ENCODE measurements at places on chromosomes 3 and 15.
A peak's percentile ranks its signal among the peaks of the same experiment; 100 is the strongest.

DNA sequence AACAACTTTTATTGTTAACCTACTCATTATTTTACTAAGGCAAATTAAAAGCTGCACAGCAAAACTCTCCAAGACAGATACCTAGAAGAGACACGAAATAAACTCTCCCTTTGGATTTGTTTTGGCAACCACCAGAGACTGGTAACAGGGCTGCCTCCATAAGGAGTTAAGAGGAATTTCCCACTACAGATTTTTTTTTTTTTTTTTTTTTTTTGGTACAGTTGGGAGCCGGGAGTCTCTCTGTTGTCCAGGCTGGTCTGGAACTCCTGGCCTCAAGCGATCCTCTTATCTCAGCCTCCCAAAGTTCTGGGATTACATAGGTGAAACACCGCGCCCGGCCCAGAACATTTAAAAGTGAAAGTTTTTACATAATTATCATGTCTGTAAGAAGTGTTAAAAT lies 73.6 kb upstream of the VGLL4 start:
- DNase-seq, result no peak

GRCh38 chr3:169998668-169999131 lies 32.1 kb downstream of the SEC62 start:
- DNase-seq, result peak; percentile 98

GRCh38 chr15:75542386-75542797 lies 36.7 kb downstream of the PTPN9 start:
- DNase-seq, result no peak

- peak; percentile 47 for DNase-seq
These were observed 48.3 kb downstream of the MB21D2 start for GRCh38 chr3:192869131-192870031.

DNA sequence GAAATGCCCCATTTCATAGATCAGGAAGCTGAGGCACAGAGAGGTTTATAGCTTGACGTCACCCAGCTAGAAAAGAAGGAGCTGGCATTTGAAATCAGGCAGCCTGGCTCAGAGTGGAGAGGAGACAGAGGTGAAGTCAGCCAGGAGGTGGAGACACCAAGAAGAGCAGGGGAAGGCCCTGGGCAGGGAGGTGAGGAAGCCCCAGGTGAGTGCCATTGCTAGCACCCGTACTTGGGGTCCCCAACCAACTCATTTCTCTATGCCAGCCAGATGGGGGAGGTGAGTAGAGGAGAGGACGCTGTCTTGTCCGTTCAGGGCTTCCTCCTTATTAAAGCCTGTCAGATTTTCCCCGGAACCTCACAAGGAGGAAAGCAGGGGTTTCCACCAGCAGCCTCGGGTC lies 149.6 kb upstream of the TLE3 start:
- DNase-seq, result no peak

- DNase-seq, result peak; percentile 68
These were observed 17.4 kb downstream of the ABTB1 start for GRCh38 chr3:127690106-127690505.

DNA sequence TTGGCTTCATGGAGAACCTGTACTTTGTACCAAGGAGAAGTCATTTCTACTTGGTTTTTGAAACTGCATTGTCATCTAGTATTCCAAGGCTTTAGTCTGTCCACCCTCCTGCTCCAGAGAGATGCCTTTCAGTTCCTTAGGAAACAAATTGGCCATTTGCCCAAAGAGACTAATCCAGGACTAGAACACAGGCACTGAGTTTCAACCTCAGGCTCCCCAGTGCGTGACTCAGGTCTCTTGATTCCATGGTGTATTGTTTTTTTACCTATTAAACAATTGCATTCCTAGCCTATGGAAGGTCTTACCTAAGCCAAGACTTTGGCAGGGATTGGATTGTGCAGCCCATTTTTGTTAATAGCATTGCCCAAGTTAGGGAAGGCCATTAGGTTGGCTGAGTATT lies 214.8 kb upstream of the CTDSPL start:
- no peak for DNase-seq

DNA sequence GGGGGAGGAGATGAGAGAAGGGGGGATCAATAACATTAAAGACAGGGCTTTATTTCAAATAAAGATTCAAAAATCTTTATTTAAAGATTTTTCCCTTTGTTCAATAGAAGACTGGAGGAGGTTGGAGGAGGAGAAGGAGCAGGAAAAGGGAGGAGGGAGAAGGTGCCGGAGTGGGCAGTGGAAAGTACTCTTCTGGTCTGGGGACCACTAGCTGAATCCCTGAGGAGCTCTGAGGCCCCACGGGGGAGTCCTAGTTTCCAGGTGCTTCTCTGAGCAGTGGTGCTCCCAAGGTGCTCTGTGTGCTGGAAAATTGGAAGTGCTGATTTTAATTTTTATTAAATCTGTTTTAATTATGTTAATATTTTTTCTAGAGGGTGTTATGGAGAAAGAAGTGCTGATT lies 19.4 kb upstream of the SEMA4B start:
- DNase-seq, result no peak

DNA sequence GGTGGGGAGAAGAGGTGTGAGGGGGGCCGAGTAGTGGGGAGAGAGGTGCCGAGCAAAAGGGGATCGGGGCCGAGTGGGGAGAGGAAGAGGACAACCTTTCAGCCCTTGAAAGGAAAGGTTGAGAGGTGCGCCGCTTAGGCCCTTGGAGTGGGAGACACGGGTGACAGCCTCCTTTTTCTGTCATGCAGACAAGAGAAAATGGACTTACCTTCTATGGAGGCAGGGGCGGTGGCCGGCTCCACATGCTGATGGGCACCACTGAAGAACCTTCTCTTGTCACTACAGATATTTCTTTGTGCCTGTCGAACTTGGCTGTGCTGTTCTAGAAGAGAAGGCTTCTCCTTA lies 421 bp downstream of the KLHL18 start:
- peak; percentile 12 for DNase-seq

DNA sequence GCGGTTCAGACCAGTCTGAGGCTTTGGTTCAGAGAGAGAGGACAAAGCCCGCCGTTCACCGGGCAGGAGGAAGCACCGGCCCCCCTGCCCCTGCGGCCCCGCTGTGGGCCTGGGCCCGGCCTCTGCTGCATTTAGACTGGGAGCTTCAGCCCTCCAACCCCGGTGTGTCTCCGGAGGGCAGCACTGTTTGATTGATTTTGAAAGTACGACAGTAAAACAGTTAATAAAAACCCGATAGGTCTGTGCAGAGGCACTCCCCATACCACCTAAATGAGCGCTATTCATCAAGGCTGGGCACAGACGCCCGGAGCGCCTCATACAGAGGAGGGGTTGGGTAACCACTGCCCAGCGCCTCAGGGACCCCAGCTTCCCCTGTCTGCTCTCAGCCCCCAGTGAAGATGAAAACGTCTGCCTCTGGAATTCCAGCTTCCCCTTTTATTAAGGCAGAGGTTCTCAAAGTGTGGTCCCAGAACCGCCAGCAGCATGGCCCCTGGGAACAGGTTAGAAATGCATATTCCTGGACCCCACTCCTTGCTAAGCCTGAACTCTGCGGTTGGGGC lies 256.7 kb upstream of the TLE3 start:
- DNase-seq, result no peak

DNA sequence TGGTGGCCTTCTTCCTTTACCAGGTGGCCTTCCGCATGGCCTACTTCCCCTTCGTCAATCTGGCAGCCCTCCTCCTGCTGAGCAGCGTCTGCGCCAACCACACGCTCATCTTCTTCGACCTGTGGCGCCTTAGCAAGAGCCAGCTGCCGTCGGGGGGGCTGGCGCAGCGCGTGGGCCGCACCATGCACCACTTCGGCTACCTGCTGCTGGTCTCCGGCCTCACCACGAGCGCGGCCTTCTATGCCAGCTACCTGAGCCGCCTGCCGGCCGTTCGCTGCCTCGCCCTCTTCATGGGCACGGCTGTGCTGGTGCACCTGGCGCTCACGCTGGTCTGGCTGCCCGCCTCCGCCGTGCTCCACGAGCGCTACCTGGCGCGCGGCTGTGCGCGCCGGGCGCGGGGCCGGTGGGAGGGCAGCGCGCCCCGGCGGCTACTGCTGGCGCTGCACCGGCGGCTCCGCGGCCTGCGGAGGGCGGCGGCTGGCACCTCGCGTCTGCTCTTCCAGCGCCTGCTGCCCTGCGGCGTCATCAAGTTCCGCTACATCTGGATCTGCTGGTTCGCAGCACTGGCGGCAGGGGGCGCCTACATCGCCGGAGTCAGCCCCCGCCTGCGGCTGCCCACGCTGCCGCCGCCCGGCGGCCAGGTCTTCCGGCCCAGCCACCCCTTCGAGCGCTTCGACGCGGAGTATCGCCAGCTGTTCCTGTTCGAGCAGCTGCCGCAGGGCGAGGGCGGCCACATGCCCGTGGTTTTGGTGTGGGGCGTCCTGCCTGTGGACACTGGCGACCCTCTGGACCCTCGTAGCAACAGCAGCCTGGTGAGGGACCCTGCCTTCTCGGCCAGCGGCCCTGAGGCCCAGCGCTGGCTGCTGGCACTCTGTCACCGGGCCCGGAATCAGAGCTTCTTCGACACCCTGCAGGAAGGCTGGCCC lies 9.9 kb downstream of the DISP2 start:
- DNase-seq, result peak; percentile 84

GRCh38 chr3:69888040-69888942 lies 111.2 kb upstream of the SAMMSON start:
- DNase-seq, result no peak

DNA sequence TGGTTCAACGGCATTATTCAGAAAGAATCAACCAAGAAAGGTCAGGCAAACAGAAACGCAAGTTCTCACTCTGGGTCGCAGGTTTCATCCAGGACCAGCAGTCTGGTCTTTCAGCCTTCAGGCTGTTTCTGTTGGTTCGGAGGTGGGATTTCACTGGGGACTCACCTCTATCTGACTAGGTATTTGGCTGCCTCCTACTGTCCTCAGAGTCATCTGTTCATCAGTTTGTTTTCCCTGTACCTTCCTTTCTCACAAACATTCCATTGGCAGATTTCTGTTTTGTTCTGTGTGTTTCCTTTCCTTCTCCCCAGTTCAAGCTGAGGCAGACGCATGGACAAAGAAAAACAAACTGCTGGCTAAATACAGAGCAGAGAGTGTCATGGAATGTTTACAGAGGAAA lies 1046.6 kb upstream of the CFAP20DC start:
- DNase-seq, result no peak

DNA sequence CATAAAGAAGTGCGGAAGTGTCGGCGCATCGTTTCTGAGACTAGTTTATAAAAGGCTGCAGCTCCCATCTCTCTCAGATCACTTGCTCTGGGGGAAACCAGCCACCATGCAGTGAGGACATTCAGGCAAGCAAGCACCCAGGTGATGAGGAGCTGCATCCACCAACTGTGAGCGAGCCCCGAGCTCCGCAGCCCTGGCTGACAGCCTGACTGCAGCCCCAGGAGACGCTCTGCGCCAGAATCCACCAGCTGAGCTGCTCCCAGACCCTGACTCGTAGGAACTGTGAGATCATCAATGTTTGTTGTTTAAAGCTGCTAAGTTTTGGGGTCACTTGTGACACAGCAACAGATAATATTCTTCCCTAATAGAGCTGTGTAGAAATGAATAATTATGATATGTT lies 5.0 kb upstream of the TM2D3 start:
- no peak for DNase-seq

GRCh38 chr3:162295323-162295983 lies 798.8 kb downstream of the OTOL1 start:
- DNase-seq, result peak; percentile 98

DNA sequence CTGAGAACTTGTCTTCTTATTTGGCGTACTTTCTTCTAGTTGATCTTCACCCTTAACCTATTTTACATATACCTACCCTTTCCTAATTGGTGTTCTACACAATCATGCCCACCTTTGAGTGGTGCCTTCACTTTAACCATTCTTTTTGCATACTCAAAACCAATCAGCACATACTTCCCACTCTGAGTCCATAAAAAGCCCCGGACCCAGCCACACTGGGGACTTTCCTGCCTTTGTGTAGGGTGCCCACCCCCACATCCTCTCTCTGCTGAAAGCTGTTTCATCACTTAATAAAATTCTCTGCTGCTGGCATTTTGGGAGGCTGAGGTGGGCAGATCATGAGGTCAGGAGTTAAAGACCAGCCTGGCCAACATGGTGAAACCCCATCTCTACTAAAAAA lies 15.9 kb upstream of the CHST2 start:
- DNase-seq, result no peak

DNA sequence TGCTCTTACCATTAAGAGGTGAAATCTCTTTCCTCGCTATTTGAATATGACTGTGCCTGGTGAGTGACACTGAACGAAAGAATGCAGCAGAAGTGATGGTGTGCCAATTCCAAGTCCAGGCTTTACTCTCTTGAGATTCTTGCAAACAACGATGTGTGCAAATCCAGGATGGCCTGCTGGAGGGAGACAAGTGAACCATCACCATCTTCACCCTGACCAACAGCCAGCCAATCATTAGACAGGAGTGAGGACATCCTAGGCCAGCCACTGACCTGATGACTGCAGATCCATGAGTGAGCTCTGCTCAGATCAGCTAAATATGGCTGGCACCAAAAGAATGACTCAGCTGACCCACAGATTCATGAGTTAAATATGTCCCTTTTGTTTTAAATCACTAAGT lies 878.0 kb downstream of the PDCD6IP start:
- DNase-seq, result peak; percentile 6

DNA sequence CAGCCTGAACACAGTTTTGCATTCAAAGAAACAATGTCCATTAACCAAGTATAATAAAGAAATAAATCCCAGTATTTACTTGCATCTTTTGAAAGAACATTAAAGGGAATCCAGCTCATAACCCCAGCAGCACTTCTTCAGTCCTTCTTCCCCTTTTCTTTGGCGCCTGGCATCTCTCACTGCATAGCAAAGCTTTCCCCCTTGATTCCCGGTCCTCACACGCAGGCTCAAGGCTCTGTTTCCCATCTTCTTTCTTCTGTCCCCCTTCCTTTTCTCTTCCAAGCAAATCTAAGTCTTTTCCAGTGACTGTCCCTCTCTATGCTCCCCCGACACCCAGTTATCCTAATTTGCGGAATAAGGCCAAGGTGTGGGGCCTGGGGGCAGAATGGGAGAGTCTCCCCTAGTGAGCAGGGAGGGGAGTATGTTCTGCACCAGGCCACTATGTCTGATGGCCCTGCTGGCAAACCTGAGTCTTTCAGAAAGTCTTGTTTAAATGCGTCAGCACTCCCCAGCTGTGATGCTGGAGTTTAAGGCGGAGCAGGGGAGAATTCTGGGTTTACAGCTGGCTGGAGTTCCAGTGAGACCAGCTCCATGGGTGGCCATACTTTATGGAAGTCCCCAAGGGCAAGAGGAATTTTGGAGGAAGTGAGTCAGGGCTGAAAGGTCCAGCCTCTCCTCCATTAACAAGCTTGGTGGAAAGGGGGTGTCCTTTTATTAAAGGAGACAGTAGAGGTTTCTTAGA lies 42.1 kb downstream of the GOLGA6A start:
- peak; percentile 85 for DNase-seq

- DNase-seq, result no peak
These were observed 191.8 kb upstream of the SUCLG2 start for GRCh38 chr3:67846166-67846565.

DNA sequence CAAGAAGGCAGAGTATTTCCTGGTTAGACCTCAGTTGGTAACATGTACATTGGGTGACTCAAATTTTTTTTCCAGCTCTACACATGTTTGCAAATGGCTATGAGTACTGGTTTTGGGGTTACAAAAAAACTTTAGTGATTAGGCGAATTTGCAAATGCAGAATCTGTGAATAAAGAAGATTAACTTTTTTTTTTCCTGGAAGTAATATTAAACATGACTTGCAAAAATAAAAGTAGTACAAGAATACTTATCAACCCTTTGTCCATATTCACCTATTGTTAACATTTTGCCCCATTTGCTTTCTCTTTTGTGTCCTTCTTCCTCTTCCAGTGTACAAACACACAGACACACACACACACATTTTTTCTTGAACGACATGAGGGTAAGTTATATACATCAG lies 47.6 kb upstream of the RYK start:
- no peak for DNase-seq

- no peak for DNase-seq
These were observed 331.5 kb upstream of the IL12A start for GRCh38 chr3:159657176-159657575.

- peak; percentile 18 for DNase-seq
These were observed 189.2 kb downstream of the ECT2 start for GRCh38 chr3:172939651-172940293.

Measured in iris pigment epithelial cell (primary cell).